ENCODE measurements at places on chromosomes 7 and 10.

DNA sequence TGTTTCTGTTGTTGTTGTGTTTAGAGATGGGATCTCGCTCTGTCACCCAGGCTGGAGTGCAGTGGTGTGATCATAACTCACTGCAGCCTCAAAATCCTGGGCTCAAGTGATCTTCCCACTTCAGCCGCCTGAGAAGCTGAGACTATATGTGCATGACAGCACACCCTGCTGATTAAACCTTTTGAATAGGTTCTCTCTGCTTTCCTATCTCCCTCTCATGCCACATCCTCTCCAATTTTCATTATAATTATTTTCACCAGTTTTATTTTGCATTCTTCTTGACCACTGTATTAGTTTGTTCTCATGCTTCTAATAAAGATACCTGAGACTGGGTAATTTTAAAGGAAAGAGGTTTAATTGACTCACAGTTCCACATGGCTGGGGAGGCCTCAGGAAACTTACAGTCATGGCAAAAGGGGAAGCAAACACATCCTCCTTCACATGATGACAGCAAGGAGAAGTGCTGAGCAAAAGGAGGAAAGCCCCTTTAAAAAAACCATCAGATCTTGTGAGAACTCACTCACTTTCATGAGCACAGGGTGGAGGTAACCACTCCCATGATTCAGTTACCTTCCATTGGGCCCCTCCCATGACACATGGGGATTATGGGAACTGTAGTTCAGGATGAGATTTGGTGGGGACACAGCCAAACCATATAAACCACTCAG lies 12.9 kb downstream of the AGK start:
- DNase-seq: no peak

DNA sequence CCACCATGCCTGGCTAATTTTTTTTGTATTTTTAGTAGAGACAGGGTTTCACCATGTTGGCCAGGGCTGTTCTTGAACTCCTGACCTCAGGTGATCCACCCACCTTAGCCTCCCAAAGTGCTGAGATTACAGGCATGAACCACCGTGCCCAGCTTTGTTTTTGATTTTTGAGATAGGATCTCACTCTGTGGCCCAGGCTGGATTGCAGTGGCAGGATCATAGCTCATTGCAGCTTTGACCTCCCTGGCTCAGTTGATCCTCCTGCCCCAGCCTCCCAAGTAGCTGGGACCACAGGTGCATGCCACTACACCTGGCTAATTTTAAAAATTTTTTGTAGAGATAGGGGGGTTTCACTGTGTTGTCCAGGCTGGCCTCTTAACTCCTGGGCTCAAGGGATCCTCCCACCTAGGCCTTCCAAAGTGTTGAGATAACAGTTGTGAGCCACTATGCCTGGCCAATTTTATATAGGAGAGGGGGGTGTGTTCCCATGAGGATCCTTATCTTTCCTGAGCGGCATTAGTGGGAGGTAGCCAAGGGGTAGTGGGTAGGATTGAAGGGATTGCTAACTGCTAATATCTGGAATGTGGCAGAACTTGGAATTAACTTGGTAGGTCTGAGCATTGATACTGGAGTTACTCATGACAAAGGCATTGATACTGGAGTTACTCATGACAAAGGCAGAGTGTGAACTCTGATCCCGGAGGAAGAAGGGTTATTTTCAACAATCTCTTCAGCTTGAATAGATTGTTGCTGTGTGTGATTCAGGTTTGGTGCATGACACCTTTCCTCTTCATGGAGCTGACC lies 1.0 kb upstream of the NOLC1 start:
- DNase-seq: no peak

DNA sequence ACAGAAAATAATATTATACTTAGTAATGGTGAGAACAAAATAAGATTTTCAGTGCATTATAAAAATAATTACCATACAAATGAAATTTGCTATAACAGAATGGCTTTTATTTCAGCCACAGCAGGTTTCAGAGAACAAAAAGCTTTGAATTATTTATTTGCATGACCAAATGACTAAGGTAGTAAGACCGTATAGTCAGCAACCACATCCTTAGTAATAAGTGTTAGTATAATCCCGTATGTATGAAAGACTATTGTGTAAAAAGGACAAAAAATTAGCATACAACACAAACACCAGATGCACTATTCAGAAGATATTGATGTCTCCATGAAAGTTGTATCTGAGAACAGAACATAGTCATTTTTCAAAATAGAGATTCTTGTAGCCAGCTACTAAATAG lies 12.2 kb downstream of the PDZD8 start:
- DNase-seq: no peak

DNA sequence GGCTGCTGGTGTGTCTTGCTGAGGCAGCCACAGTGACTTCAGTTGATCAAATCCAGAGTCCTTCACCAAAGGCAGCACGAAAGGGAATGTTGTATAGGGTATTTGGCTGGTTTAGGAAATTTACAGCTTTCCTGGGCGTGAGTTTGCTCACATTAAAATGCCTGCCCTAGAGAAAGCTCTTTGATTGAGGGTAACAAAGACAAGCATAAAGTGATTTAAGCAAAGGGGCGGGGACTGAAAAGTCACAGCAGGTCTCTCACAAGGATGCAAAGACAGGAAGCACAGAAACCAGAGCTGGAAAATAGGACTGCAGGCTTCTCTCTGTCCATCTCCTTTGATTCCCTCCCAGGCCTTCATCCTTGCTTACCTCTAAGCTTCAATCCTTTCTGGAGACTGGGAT lies 139.2 kb downstream of the ELMO1 start:
- no peak for DNase-seq

GRCh38 chr7:16365177-16365576 lies 56.2 kb downstream of the CRPPA start:
- no peak for DNase-seq

DNA sequence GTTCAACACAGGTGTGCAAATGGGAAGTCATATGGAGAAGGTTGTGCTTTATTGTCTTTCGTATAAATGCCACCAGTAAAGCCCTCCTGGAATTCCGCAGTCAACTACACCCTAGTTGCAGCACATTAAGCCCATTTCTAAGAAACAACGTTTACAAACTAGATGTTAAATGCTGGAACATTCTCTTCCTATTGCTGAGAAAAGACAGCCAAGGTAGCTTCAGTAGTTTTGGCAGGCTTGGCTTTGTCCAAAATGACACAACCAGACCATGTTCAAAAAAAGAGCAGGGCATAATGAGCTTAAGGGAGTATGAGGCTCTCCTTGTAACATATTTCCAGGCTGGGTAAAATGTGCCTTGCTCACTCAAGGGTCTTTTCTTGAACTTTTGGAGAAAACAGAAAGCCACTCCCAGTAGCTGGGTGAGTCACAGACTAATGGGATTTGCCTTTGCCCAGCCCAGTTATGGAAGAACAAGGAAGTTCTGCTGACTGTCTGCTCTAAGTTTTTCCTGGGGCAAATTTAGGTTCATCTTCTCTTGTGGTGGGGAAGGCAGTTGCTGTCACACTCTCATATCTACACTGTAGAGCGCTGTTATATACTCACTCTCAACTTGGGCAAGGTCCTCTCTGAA lies 238.7 kb downstream of the PLXNA4 start:
- no peak for DNase-seq

- DNase-seq: no peak
Observed at GRCh38 chr7:121192834-121193233, 136.0 kb upstream of the WNT16 start.

- DNase-seq: no peak
Observed at GRCh38 chr10:30185916-30186315, 126.5 kb upstream of the JCAD start.

- no peak for DNase-seq
Observed at GRCh38 chr7:22645418-22646181, 81.4 kb upstream of the IL6 start.
